ENCODE measurements at places on chromosomes 4 and X.

GRCh38 chr4:5465956-5466355, 242.4 kb downstream of the EVC2 start:
- no peak for DNase-seq

- no peak for DNase-seq
Observed at GRCh38 chr4:142091691-142092182, 455.4 kb downstream of the IL15 start.

GRCh38 chr4:186723292-186724057, at the start of gene FAT1:
FAT1 (minus strand) TSS chr4:186723856; CDS start chr4:186709827, 14,029 bp downstream.
- DNase-seq = no peak

DNA sequence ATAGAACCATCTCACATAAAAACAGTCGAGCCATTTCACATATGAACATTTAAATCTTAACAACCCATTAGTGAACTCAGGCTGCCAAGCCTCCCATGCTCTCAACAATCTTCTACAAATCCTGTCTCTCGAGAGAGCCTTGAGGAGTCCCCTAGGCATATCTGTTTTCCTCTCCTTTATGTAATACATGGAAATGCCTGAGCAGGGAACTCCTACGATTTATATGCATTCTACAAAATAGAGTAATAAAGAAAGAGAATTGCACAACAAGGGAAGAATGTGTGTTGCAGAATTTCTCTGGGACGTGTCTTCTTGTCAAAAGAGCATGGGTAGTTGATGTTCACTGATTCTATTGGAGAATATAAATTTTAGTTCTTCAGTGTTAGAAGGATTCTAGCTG, 101.8 kb upstream of the VCX2 start:
- no peak for DNase-seq

DNA sequence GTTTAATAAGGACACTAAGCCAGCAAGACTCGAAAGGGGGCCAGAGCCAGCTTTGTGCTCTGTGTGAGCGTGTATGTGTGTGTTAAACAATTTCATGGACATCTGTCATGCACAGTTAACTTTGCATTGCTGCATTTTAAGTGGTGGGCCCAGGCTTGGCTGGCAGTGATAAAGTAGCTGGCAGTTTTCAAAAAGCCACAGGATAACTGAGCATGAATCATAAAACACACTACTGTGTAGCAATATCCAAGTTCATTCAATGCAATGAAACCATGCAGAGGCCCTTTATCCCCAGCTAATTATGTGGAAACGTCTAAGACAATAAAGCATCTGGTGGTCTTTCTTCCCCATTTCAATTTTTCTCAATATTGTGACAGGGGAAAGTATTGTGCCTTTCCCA, 132.9 kb downstream of the NKX6-1 start:
- no peak for DNase-seq

DNA sequence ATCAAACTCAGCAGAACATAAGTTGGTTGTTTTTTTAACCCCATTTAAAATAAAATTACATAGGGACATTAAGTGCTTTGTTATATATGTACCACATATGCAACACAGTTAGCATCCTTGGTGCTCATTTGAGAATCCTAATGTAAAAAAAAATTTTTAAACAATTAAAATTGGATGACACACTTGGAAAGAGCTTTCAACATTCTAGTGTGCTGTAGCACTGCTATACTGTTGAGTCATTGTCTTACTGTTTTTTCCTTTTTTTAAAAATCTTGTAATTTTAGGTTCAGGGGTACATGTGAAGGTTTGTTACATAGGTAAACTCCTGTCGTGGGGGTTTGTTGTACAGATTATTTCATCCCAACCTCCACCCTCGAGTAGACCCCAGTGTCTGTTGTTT, 12.8 kb downstream of the THAP9 start:
- DNase-seq = no peak

DNA sequence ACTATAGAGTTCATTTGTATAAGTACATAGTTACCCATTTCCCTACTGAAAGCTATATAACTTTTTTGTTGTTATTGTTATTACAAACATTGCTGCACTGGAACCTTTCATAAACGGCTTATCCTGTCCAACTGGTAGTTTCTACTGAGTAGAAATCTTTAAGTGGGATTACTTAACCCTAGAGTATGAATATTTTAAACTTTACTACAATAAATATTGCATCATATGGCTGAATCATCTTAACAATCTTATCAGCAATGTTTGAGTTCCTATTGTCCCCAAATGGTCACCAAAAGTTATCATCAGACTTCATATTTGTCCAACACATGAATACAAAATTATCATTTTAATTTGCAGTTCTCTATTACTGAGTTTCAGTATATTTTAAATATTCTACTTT, 40.5 kb downstream of the LCORL start:
- DNase-seq = no peak

GRCh38 chr4:8095956-8096689, 62.5 kb downstream of the ABLIM2 start:
- no peak for DNase-seq

DNA sequence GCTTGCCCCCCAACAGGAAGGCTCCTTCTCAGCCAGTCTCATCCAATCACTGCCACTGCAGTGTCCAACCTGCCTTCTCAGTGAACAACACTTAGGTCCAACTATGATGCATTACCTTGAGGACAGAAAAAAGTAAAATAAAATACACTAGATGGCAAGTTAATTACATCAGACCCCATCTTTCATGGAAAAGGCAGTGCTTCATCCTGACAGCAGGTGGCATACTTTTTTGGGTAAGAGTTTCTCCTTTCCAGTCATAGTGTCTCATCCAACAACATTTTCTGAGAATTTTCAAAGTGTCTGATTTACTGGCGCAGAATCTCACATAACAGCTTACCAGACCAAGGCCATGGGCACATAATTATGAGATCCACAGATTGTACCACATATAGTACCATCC, 1742.8 kb downstream of the PCDH7 start:
- DNase-seq = no peak

GRCh38 chrX:42456176-42456700, 321.7 kb downstream of the PPP1R2C start:
- no peak for DNase-seq

GRCh38 chr4:175457956-175458355, 354.1 kb downstream of the GPM6A start:
- DNase-seq = no peak

GRCh38 chrX:53084043-53084570, 1.9 kb downstream of the TSPYL2 start:
- DNase-seq = no peak

DNA sequence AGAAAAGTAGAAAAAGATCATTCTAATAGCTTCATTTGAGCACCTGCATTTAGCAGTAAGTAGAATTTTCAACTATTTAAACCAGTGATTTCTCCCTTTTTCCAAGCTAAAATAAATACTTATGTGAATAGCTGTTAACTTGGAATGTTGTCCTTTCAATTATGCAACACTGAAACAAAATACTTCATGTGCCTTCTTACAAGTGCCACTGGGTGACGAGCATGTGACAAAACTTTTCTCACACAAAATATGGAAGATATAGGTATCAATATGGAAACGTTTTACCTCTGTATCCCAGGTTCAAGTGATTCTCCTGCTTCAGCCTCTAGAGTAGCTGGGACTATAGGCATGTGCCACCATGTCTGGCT, 708.3 kb downstream of the STIM2 start:
- DNase-seq = no peak

GRCh38 chrX:42536286-42536685, 241.7 kb downstream of the PPP1R2C start:
- DNase-seq = no peak

DNA sequence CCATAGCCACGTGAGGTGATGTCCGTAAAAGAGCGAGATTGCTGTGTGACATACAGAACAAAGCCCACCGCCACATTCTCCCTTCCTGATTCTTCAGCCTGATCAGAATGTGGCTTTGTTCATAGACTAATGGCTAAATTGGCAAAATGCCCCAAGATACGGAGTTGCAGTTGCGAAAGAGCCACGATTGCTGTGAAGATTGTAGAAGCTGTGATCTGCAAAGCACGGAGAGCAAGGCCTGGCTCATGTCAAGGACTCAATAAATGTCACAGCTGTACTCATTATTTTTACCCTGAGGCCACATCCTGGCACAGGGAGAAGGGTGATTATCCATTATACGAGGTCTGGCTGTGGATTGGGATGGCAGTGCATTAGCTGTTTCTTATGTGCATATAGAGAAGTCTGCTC, 34.2 kb downstream of the ARSD start:
- no peak for DNase-seq

DNA sequence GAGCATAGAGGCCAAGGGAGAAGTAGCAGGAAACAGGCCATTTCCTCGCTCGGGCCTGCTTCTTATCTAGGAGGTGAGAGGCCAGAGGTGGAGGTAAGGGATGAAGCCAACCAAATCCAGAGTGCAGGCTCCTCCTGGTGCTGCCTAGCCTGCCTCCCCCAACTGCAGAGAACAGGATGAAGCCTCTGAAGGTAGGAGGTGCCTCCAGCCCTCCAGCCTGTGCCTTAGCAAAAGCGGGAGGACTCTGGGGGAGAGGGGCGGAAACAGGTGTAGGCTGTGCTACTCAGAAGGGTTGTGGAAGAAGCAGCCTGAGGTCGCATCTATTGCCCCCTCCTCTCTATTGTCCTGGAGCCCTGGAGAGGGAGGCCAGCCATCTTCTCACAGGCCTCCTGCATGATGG, 2.9 kb upstream of the MTM1 start:
- no peak for DNase-seq

DNA sequence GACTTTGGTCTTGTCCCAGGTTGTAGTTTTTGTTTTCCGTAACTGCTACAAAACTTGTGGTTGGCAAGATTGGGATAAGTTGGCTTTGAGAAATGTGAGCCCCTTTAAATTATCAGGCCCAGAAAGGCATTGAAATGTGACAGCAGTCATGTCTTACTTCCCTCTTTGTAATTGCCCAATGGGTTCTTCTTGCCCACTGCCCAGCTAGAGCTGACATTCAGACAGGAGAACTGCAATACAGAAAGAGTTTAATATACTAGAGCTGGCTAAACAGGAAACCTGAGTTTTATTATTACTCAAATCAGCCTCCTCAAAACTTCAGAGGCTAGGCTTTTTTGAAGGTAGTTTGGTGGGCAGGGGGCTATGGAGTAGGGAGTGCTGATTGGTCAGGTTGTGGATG, 288.3 kb downstream of the ZNF674 start:
- DNase-seq = no peak

DNA sequence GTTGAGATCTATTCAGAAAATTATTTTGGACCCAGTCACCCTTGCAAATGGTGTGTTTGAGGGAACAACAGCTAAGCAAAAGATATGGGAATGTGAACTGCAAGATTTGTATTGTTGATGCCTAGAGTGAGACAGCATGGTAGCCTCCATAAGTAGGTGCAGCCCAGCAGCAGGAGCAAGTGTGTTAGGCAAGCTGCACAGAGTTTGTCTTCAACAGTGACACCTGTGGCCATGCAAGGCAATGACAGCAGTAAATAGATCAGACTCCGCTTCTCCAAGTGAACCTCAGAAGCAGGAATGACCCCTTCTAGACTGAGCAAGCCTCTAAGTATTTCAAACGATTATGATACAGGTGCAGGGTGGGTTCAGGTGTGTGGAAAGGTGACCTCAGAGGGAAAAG, 133.4 kb upstream of the MSX1 start:
- DNase-seq = no peak

DNA sequence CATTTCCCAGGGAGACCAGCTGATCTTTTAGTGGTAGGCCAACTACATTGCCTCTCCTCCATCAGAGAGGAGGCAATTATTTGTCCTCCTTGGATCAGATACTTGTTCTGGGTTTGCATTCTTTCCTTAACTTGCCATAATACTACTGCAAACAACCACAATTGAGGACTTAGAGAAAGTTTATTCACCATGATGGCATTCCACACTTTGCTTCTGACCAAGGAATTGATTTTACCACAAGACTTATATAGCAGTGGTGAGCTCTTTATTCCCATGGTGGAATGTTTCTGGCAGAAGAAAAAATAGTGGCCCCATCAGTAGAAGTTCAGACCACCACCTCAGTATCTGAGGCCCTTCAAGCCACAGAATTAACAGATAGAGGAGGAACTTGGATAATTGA, 123.9 kb upstream of the PPP3CA start:
- DNase-seq = no peak

- DNase-seq = no peak
Observed at GRCh38 chrX:70360366-70360765, 62.7 kb upstream of the GDPD2 start.

DNA sequence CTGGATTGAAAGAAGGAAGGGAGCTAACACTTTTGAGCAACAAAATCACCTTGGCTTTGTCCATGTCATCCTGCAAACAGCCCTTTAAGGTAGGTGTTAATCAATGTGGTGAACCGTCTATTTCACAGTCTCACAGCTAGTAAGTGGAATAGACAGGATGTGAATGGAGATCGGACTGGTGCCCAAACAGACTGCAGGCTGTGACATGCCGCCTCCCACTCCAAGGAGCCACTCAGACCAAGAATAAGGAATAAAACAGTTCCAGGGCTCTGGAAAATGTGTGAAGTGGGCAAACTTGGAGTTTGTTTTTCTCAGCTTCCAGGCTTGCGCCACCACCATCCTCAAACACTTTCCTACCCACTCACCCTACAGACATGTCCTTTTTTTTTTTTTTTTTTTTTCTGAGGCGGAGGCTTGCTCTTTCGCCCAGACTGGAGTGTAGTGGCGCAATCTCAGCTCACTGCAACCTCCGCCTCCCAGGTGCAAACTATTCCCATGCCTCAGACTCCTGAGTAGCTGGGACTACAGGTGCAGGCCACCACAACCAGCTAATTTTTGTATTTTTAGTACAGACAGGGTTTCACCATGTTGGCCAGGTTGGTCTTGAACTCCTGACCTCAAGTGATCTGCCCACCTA, 57.7 kb upstream of the SEC24B start:
- DNase-seq = no peak

DNA sequence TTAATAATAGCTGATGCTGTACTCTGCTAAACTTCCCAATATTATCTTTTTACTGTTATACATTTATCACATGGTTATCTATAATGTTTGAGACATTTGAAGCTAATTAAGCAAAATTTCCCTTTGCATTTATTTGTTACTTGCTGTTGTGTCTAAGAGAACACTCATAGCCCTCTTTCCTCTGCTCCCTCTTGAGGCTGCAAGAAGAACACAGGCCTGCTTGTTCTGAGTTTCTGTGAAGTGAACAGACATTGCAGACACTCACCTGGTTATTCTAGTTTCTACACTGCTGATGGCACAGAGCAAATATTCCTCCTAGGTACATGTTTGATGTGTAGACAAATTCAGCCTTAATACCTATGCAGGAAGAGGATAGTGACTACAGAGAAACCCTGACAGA, 367.8 kb downstream of the GASK1B start:
- DNase-seq = no peak

DNA sequence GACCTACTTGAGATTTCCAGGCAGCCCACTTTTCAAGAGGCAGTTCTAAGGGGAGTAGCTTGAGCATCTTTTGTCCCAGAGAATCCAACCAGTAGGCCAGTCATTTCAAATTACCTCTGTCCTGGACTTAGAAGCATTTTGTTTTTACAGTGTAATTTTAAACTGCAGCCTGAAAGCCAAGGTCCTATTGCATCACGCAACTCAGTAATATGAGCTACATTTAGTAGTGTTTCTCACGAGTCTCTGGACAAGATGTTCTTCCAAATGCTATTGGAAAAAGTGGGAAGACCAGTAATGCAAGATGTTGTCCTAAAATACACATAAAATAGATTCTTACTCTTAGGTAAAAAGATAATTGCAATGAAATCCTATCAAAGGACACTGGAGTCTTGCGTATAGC, 182.5 kb upstream of the ARX start:
- no peak for DNase-seq
